A673 (cell line): ENCODE measurements at places on chromosomes 12 and 14.
A peak's percentile ranks its signal among the peaks of the same experiment; 100 is the strongest.

GRCh38 chr12:116547955-116548501 lies 11.2 kb upstream of the MAP1LC3B2 start:
- no peak for DNase-seq

- DNase-seq: no peak
Measured at GRCh38 chr12:1857086-1857485, 36.7 kb downstream of the LRTM2 start.

GRCh38 chr12:2482938-2483660 lies 311.7 kb upstream of the FKBP4 start:
- DNase-seq: no peak

DNA sequence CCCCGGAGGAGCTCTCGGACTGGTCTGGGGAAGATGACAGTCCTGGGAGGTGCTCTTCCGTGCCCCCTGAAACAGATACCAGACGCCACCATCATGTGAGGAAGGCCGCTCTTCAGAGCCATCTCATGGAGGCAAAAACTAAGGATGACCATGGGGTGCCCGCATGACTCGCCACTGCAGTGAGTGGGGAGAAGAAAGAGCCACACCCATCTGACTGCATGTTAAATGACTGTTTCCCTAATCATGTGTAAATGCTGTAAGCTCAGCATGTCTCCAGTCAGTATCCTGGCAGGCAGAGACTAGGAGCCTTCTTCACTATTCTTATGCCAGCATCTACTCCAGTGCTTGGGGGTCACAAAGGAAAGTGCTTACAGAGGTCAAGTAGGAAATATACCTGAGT lies 4.0 kb downstream of the STON2 start:
- peak; percentile 20 for DNase-seq

DNA sequence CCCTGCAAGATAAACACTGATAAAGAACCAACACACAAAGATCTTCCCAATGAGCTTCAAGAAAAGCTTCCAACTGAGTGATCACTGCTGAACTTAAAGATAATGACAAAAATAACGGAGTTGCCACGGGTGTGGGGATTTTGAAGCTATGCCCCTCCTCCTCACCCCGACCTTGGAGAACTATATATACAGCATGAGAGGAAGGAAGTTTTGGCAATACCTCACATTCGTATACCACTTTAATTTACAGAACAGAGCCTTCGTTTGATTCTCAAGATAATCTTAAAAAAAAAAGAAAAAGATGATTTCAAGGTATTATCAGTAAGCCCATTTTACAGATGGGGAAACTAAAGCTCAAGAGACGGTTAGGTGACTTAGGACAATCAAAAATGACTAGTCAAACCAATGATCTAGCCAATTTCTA lies 715 bp downstream of the NEK9 start:
- peak; percentile 22 for DNase-seq

DNA sequence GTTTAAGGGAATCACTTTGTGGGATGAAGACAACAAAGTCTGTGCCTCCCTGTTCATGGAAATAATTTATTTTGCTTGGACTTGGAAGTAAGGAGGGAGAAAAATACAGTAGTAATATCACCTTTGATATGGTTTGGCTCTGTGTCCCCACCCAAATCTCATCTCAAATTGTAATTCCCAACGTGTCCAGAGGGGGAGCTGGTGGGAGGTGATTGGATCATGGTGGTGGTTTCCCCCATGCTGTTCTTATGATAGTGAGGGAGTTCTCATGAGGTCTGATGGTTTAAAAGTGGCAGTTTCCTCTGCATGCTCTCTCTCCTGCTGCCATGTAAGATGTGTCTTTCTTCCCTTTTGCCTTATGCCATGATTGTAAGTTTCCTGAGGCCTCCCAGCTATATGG lies 460.7 kb downstream of the NOVA1 start:
- no peak for DNase-seq

- no peak for DNase-seq
Measured at GRCh38 chr14:66121859-66122258, 364.3 kb upstream of the CCDC196 start.

GRCh38 chr14:102819176-102819628 lies 42.0 kb downstream of the TRAF3 start:
- no peak for DNase-seq

DNA sequence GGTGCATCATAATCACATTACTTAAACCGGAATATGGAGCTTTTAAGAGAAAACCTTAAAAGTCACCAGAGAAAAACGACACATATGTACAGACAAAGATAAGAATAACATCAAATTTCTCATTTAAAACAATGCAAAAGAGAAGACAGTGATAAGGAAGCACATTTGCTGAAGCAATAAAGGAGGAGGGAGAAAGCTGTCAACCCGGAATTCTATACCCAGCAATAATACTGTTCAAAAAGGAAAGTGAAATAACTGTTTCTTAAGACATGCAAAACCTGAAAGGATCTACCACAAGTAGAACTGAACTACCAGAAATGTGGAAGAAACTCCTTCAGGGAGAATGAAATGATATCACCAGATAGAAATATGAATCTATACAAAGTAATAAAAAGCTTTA lies 15.4 kb downstream of the SLC6A13 start:
- DNase-seq: no peak

GRCh38 chr12:40253936-40254335 lies 29.1 kb downstream of the LRRK2 start:
- DNase-seq: no peak

GRCh38 chr14:56414236-56414635 lies 165.4 kb upstream of the TMEM260 start:
- DNase-seq: no peak

- no peak for DNase-seq
Measured at GRCh38 chr14:75144944-75145343, 18.1 kb upstream of the NEK9 start.

DNA sequence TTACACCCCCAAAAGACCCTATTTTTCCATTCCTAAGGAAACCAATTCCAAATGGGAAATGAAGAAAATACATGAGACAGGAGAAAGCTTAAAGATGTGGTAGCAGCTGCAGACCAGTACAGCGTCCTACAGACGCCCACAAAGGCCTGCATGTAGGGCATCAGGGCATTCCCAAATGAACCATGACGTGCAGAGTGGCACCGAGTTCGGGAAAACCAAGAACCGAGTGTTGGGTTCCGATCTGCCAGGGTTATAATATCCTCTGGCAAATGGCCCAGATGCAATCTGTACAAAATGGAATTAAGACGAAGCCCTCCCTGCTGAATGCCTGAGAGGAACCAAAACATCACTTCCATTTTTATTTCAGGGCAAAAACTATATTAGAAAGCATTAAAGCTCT lies 34.4 kb upstream of the SELPLG start:
- no peak for DNase-seq

GRCh38 chr12:121176826-121177529 lies 33.0 kb upstream of the P2RX4 start:
- no peak for DNase-seq

- no peak for DNase-seq
Measured at GRCh38 chr14:91963465-91963864, 16.0 kb upstream of the FBLN5 start.

DNA sequence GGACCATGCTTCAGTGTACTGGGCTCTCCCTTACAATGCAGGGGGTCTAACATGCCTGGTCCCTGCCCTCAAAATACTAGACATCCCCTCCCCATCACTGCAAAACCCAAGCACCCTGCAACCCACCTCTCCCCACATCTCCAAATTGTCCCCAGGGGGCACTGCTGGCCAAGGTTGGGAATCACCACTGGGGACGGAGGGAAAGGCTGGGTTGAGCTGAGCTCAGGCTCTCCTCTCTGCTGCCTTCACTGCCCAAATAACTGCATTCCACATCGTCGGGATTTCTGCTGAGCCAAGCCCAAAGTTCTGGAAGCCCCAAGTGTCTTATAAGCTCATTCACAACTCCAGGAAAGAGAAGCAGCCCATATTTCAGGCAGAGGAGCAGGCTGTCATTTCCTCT lies 69.6 kb downstream of the NT5DC3 start:
- DNase-seq: peak; percentile 47

DNA sequence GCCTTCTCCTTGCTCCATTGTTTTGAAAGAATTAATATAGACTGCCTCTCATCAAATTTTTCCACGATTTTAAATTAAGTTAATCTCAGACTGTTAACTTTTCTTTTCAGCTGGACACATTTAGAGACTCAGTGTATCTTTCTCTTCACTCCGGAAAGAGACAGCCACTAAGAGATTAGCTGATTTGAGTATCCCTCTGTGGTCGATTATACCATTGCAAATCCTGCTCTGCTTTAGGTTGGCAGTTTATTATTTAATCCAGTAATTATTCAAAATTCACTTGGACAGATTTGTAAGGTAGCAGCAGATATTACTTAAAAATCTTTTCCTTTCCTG lies 588 bp upstream of the TWF1 start:
- DNase-seq: peak; percentile 20

DNA sequence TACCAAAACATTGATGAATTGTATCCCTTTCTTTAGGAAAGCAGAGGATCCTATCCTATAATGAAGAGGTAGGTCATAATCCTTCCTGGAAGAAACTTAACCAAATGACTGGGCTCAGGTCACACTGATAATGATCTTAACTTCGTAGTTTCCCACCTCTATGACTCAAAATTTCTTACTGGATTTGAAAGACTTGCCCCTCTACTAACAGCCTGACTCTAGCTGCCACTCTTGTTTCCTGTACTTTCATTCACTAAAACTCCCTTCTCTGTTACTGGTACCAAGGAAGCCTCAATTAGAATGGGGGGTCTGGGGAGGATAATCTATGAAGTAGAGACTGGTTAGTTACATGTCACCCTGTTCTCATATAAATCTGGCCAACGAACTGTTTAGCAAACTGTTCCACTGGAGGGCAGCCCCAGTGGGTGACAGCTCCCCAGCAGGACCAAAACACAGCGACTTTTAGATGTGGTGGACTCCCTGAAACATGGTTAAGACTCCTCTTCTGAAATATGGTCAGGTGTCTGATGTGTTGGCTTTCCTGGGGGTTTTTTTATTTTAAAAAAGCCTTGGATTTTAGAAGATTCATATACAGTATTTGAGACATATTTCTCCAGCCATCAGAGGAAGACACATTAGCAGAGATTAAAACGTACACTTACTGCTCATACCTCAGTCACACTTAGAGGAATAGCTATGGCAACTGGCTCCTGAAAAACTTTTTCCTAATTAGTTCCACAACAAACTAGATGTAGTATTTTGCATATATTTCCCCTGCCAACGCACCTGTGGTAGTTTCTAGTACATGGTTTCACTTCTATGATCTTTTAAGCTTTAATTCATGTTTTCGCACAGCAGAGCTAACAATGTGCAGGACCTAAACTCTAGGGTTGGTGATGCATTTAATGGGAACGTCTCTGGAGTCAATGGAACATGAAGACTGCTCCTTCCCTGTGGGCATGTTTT lies 72.3 kb downstream of the ACADS start:
- DNase-seq: no peak

- DNase-seq: no peak
Measured at GRCh38 chr12:107229827-107230226, 136.5 kb upstream of the CRY1 start.

GRCh38 chr12:69252033-69252432 lies 12.7 kb downstream of the CPSF6 start:
- no peak for DNase-seq

DNA sequence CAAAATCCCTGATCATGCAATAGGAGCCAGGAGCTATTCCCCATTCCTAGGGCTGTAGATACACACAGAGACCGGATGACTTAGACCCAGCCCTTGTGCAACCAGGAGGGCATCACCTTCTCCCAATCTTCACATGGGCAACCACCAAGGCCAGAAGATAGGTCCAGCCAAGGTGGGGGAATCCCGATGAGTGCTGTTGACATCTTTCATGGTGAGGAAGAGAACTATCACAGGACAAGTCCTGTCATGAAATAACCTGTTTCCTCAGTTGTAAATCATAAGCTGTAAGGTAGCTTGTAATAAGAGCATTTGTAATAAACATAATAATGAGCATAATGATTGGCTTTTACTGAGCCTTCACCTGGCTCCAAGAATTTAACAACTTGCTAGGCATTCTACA lies 89.5 kb downstream of the GCH1 start:
- no peak for DNase-seq

GRCh38 chr12:128930606-128931005 lies 77.3 kb downstream of the GLT1D1 start:
- DNase-seq: no peak

DNA sequence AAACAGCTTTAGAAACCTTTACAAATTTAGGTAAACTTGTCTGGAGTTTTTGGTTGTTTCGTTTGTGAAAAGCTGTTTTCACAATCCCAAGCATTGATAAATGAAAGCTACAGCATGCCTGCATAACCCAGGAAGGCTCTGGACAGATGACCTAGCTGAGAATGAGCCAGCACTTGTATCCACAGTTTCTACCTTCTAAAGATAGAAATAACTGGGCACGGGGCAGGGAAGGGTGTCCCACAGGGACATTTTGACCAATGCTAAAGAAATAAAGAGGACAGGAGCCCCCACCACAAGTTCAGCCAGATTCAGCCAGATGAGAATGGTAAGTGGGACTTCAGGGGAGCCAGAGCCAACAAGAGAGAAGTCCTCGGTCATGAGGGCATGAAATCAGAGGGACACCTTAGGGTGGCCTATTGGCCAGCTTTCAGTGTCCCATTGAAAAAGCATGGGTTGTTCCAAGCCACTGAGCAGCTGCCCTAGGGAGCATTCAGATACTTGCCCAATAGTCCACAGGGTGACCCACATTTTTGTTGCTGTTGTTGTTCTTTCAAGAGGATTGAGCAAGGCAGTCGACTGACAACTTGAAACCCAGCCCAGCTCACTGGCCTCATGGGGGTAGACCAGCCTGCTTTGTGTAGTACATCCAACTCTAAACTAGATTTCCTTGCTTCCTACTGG lies 140.3 kb upstream of the NUDT4 start:
- no peak for DNase-seq

GRCh38 chr12:66409195-66409871 lies 107.0 kb downstream of the HELB start:
- peak; percentile 77 for DNase-seq

GRCh38 chr14:71583194-71583593 lies 349.0 kb upstream of the RGS6 start:
- peak; percentile 25 for DNase-seq

- no peak for DNase-seq
Measured at GRCh38 chr12:88562151-88562550, 18.1 kb downstream of the KITLG start.

GRCh38 chr14:100416921-100417860 lies 94.1 kb downstream of the SLC25A47 start:
- peak; percentile 67 for DNase-seq

DNA sequence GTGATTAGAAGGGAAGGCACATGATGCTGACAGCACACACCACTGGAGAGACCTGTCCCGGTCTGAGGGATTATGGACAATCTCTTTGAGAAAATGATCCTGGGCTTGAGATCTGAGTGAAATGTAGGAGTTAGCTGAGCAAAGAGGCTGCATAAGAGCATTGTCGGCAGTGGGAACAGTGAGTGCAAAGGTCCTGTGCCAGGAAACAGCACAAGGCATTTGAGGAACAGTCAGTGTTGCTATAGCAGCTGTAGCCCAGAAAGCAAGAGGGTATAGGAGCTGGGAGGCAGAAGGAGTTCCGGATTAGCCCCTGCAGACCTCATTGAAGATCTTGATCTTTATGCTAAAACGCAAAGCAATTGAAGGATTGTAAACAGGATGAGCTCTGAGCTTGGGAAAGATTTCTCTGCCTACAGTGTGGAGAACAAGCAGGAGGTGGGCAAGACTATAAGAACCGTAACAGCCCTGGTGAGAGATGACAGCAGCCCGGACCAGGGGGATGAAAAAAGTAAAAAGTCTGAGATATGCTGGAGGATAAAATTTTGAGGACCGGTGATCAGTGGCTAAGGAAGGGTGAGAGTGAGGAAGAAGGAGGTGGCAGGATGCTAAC lies 28.5 kb downstream of the CFL2 start:
- no peak for DNase-seq
